ENCODE measurements at places on chromosomes 3 and 15. TPM values are rescaled to one million over a fixed set of nuclear protein-coding genes. Genes with fewer than 3 reads are reported as not detected.

DNA sequence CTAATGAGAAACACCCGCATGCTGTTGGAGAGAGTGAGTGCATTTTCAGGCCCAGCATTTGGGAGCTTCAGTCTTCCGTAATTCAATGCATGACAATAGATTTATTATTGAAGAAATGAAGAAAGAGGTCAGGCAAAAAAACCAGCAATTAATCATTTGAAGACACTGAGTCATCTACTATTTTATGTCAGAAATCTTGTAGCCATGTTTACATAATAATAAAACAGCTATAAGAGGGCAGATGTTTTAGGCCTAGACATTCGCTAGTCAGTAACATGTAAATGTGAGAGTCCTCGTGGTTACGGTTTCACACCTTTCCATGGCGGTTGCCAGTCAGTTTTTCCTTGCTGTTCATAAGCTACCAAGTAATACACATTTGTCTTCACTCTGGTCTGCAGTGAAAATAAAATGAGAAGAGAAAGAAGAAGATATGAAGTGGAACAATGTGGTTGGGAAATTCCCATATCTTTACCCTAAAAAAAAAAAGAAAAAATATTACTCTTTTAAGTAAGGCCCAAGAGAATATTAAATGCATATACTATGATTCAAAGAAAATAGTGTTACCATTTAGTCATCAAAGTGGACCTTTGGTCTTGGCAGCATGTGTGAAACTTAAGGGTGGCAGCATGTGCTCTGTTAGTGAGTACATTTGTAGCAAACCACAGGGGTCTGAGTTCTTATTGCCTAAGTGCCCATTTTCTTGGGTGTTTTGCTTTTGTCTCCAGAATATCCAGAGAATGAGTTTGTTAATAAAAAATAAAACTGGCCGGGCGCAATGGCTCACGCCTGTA, 140.5 kb upstream of the TBL1XR1 start:
- no peak for DNase-seq

GRCh38 chr3:85360742-85361387, 402.1 kb downstream of the CADM2 start:
- no peak for DNase-seq

DNA sequence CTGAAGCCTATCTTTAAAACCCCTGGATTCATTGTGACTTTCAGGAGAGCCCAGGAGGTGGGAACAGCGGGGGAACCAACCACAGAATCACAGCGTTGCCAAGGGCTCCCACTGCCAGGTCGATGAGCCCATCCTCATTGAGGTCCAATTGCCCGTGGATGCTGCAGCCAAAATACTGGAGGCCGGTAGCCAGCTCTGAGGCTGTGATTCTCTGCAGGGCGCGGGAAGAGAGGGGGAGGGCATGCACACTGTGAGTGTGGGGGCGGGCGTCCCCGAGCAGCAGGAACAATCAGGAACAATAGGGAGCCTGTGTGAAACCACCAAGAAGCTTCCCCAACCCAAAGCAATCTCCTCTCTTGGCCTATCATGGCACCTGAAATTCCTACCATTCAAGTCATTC, 53.4 kb downstream of the FEM1B start:
- DNase-seq: no peak

GRCh38 chr15:94723801-94724200, 492.4 kb downstream of the MCTP2 start:
- no peak for DNase-seq

DNA sequence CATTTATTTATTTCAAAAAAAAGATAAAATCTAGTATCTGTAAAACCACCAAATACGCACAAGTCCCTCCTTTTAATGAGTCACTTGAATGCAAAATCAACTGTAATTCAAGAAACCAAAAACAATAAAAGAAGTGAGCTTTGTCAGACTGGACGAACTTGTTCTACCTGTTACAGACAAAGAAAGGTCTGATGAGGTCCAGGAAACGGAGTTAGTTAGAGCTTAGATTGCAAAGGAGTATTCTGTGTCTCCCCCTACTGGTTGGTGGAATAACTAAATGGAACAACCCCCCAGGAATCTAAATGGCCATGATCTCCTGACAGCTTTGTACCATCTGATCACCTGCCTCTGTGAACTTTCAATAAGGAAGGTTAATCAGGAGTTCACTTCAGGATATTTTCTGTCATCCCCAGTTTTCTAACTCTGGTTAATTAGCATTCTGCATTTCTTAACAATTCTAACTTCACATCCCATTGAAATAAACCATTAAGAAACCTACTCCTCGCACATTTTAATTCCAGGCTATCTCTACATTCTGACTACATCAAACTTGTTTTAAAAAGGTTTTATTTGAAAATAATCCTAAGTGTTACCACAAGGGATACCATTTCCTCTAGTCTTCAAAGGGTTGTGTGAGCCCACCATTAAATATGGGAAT, 333.0 kb upstream of the SATB1 start:
- DNase-seq: no peak

DNA sequence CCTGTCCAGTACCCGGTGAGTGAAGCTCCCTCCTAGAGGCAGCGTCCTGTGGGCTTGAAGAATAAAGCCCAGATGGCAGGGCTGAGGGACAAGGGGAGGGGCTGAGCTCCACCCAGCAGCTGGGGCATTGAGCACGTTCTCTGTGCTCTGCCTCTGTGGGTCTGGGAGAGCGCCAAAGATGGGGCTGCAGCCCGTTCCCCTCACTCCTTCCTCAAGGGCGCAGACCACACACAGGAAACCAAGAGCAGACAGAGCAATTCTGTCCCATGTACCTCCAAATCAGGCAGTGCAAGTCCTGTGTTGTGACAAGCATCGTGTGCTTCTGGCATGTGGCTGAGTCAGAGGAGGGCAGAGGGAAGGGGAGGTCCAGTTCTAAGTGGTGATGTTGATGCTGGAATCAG, 15.7 kb upstream of the KIF23 start:
- no peak for DNase-seq

- peak; percentile 78 for DNase-seq
Measured at GRCh38 chr3:137970914-137971831, 38.8 kb upstream of the CLDN18 start.

DNA sequence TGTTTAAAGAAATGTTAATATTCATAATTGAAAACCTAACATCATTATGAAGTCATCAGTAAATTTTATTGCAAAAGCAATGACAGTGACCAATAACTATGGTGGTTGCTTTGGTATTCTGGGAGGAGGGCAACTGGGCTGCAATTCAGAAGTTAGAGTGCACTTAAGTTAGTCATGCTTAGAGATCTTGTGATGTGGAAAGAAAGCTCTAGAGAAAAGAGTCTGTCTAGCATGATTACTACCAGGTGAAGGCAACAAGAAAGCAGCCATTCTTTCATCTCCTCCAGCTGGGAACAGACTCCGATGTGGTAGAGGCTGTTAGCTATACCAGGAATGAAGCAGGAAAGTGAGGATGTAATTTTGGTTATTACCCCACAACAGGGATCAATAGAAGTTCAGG, 625.6 kb downstream of the SI start:
- no peak for DNase-seq

- no peak for DNase-seq
Measured at GRCh38 chr3:102354818-102355515, 79.8 kb upstream of the ZPLD1 start.

GRCh38 chr15:57227166-57227565, 149.1 kb upstream of the CGNL1 start:
- no peak for DNase-seq

Gene SCG5
- 4.1 TPM for total RNA-seq

Gene NOX5
- 0.36 TPM for total RNA-seq

Gene FBXO40
- total RNA-seq: not detected

All from sigmoid colon (tissue), 7 donors.